KG1 (cell line): ENCODE measurements at places on chromosomes 4 and X.

DNA sequence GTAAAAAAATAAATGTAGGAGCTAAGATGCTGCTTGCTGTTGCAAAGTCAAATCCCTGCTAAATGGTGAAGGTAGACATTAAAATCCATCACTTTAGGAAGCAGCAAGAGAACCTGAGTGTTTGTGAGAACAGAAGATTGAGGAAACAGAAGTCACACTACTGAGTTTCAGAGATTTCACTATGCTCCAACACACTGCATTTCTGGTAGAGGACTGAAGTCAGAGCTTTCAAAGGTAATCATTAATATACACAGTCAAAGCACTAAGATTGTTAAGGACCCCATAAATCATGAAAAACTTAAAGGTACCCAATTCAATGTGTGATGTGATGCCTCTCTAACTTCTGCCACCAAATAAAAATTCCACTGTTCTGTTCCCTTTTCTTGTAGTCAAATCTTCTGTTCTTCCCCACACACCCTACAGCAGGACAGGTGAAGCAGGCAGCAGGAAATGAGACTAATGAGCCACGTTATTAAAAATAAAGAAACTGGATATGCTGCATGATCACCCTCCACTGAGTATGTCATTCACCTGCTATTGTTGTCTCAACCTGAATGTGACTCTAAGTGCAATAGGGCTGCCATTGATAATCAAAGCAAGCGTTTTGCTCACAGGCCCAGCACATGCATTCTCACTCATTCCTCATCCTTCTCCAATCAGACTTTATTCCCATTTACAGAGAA lies 28.9 kb upstream of the APELA start:
- DNase-seq: no peak

DNA sequence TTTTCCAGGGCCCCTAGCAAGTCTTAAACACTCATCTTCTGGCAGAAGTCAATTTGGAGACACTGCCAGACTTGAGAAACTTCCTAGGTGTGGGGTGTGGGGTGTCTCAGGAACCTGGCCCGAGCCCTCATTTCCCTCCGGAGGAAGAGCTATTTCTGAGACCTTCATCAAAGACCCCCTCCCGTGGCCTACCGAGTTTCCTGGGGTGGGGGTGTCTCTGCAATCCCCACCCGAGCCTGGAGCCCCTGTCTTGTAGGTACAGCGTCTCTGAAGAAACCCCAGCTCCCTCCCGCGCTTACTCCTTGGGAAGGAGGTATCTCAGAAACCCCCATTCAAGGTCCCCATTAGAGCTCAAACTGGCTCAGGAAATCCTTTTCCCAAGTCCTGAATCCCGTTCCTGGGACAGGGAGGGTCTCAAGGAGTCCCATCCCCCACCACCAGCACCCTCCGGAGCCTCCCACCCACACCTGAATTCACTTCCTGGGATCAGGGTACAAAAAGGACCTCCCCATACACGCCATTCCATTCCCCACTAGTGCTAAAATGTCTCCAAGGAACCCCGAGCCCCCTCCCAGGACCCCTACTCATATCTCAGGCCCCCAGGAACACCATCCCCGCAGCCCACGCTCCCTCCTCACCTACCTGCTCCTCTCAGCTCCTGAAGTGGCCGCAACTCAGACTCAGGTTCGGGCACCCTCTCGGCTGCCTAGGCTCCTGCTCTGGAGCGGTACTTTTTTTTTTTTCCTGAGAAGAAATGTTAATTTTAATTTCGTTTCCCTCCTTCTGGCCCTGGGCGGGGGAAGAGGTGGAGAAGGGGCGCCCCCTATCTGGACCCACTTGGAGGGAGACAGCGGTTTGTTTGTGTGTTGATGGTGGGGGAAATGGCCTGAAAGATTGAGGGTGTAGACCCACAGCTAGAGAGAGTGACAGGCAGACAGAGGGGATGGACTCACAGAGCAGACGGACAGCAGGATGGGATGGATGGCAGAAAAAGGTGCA lies 1.1 kb downstream of the SLC38A5 start:
- peak; percentile 4 for DNase-seq

DNA sequence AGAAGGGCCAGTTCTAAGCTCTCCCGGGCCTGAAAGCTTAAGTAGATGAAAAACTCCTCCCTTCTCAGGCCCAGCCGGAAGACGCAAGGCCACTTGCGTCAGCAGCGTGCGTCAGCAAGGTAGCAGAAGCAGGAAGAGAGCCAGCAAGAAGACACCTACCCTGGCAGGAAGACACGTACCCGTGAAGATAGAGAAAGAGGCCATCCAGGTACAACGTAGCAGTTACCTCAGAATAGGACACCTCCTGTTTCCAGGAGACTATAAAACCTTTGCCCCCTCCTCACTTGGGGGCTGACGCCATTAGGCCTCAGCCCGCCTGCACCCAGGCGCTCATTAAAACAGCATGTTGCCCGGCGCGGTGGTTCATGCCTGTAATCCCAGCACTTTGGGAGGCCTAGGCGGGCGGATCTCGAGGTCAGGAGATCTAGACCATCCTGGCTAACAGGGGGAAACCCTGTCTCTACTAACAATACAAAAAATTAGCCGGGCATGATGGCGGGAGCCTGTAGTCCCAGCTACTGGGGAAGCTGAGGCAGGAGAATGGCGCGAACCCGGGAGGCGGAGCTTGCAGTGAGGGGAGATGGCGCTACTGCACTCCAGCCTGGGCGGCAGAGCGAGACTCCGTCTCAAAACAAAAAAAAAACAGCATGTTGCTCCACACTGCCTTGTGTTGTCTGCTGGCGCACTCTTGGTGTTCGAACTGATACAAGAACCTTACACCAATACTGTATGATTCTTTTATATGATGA lies 242.7 kb upstream of the NWD2 start:
- DNase-seq: no peak

- DNase-seq: no peak
Measured at GRCh38 chr4:21780148-21780547, 168.4 kb downstream of the KCNIP4 start.

- DNase-seq: no peak
Measured at GRCh38 chrX:106177106-106177981, 9.2 kb downstream of the PWWP3B start.

GRCh38 chr4:81757691-81758090 lies 286.0 kb upstream of the RASGEF1B start:
- DNase-seq: peak; percentile 20

DNA sequence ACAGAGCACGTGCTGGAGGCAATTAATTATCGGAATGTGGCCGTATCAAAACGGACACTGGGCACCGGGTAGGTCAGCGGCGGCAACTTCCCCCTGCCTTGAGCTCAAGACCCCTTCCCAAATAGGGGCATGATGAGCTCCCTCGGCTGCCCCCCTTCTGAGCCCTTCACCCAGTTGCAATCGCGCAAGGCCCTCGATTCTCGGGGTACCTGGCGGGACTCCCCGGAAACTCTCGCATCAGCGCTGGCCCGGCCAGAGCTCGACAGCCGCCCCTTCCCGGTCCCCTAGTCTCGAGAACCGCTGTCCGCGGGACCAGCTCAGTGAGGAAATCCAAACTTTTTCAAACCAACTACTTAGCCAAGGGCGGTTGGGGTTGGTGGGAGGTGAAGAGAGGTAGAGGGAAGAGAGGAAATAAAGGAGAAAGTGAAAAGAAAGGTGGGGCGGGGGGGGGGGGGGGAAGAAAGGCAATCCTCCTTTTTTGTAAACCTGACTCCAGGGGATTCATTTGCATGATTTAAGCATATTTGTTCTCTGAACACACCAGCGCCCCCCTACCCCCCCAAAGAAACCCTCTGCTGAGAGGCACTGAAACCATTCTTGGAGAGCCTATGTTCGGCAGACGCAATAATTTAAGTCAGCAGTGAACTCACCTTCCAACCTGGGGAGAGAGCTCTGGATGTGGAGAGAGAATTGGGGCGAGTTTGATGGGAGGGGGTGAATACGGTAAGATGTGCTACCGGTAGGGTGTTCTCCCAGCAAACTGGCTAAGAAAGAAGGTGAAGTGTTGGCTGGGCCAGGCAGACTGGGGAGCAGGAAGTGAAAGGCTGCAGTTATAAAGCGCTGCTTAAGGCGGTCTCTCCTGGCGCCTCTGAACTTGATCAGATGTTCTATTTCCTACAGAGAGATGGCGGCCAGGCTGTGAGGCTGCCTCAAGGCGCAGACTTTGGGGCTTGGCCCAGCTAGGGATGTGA lies 2.0 kb upstream of the ZIC3 start:
- no peak for DNase-seq

GRCh38 chrX:115940888-115941332 lies 229.6 kb upstream of the AGTR2 start:
- DNase-seq: no peak

GRCh38 chr4:8534611-8535010 lies 45.6 kb upstream of the GPR78 start:
- DNase-seq: no peak

DNA sequence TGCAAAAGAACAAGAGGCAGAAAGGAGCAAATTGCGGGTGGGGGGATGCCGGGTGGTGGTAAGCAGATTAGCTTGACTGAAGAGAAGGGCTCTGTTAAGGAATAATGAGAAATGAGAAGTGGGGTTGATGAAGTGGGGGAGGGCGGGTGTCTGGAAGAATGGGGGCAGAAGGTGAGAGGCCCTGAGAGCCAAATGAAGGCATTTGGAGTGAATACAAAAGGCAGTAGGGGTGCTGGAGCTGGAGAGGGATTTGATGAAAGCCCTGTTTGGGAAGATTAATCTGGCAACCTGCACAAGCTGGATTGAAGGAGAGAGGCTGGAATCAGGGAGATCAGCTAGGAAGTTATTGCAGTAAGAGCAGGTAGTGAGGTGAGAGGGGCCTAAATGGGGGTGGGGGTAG lies 82.1 kb downstream of the GUCY2F start:
- no peak for DNase-seq

GRCh38 chrX:144722307-144722706 lies 525.0 kb upstream of the SPANXN1 start:
- no peak for DNase-seq

GRCh38 chrX:130330146-130330545 lies 9.6 kb upstream of the SLC25A14 start:
- DNase-seq: no peak

DNA sequence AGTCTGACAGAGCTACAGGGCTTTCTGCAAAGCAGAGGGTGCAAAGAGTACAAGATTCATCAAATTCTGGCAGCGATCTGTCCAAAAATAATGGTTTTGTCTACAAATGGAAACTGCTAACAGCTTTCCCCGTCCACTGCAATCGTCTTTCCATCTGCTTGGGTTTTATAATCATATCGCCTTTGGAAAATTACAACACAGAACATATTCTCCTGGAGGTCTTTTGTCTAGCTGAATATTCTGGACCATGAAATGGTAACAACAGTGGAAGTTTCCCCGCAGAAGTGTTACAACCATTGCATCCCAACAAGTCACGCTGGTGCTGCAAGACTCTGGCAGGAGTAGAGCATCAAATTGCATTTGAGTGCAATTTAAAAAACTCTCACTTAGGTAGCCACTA lies 101.2 kb upstream of the BOD1L1 start:
- DNase-seq: no peak

DNA sequence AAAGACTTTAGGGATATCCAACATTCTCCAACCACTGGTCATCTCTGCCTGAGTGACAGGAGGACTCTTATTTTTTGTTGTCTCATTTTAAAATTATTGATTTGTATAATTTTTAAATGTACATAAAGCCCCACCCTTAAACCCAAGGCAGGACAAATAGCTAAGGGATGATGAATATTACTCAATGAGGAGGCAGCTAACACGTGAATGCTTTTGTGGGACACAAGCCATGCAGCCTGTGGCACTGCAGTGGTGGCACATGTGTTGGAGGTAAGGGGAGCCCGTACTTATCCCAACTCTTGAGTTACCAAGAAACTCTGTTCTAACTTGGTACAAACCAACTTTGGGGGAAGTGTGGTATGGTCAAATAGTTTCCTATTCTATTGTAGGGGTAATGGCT lies 19.5 kb downstream of the MID1IP1 start:
- DNase-seq: no peak

- DNase-seq: no peak
Measured at GRCh38 chrX:134501941-134502340, 42.0 kb downstream of the HPRT1 start.

GRCh38 chr4:123233136-123233768 lies 163.3 kb upstream of the SPRY1 start:
- no peak for DNase-seq

- no peak for DNase-seq
Measured at GRCh38 chr4:52877694-52878093, 15.6 kb downstream of the RASL11B start.

DNA sequence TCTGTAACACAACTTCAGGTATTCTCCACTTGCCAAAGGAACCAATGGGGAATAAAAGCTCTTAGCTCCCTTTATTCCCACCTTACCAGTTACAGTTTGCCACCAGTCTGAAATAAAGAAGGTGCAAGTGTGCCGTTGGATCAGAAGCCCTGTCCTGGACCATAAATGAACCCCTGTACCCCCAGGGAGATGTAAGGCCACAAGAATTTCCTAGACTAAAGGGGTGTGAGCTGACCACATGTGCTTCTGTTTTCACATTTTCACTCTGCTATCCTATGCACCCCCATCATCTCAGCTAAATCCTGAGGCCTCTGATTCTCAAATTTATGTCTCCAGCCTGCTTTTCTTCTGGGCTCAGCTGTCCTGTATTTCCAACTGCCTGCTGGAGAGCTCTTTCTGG lies 221.2 kb downstream of the SPRY1 start:
- DNase-seq: no peak

- DNase-seq: no peak
Measured at GRCh38 chrX:65148232-65148631, 172.0 kb upstream of the ZC4H2 start.

- no peak for DNase-seq
Measured at GRCh38 chr4:85919200-85919887, 440.5 kb downstream of the MAPK10 start.

GRCh38 chr4:77671051-77671450 lies 65.4 kb downstream of the CXCL13 start:
- no peak for DNase-seq

- no peak for DNase-seq
Measured at GRCh38 chr4:103443324-103443723, 245.2 kb upstream of the CENPE start.

DNA sequence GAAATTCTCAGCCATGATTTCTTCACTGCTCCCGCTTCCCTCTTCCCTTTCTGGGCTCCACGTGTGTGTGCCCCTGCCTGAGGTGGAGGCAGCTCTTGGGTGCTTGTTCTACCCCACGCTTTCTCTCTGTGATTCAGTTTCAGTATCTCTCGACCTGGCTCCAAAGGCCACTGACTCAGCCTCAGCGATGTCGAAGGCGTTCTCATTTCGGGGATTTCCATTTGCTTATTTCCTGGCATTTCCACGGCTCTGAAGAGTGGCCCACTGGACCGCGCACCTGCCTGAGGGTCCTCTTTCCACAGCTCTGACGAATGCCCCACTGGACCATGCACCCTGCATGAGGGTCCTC lies 52.4 kb downstream of the GAK start:
- DNase-seq: no peak
